ENCODE measurements at places on chromosomes 6 and 20. TPM values are rescaled to one million over a fixed set of nuclear protein-coding genes. Genes with fewer than 3 reads are reported as not detected.

- DNase-seq: no peak
These were observed 1.8 kb downstream of the TUBB1 start for GRCh38 chr20:59020938-59021551.

The SIRPB2 gene
- total RNA-seq: 14.3 TPM

DNA sequence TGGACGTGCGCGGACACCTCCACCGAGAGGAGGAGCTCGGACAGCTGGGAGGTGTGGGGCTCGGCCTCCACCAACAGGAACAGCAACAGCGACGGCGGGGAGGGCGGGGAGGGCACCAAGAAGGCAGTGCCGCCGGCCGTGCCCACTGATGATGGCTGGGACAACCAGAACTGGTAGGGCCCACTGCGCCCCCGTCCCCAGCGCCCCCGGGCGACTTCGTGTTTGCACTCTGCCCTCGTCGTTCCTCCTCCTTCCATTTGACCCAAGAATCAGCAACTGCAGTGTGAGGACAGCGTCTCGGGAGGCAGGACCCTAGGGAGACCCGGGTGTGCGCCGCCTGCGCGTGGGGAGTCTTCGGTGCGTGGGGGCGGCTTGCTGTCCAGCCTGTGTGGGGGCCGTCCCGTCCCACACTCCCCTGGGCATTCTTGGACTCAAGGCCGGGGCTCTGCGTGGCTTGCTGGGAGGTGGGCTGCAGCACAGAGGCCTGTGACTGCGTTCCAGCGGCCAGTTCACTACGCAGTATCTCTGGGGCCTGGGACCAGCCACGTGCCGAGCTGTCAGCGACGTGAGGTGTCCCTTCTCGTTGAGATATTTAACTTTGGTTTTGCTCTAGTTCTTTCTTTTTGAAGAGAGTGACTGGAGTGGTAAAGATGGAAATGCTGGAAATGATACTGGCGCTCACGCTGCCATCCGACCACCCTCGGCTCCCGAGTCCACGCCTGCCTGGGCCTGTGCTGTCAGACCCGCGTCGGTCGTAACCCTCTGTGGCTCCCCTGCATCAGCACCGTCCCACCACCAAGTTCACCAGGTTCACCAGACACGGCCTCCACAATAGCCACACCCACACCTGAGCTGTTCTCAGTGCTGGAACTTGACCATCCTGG lies 5.0 kb upstream of the COL20A1 start:
- DNase-seq: no peak

- no peak for DNase-seq
These were observed 53.8 kb upstream of the MTRF1L start for GRCh38 chr6:153056308-153056707.

GRCh38 chr6:44073612-44074438 lies 53.4 kb downstream of the MRPL14 start:
- DNase-seq: no peak

The ADRM1 gene
- 73.4 TPM for total RNA-seq

The SLA2 gene
- 1.9 TPM for total RNA-seq

The RCAN2 gene
- total RNA-seq: 11.7 TPM

DNA sequence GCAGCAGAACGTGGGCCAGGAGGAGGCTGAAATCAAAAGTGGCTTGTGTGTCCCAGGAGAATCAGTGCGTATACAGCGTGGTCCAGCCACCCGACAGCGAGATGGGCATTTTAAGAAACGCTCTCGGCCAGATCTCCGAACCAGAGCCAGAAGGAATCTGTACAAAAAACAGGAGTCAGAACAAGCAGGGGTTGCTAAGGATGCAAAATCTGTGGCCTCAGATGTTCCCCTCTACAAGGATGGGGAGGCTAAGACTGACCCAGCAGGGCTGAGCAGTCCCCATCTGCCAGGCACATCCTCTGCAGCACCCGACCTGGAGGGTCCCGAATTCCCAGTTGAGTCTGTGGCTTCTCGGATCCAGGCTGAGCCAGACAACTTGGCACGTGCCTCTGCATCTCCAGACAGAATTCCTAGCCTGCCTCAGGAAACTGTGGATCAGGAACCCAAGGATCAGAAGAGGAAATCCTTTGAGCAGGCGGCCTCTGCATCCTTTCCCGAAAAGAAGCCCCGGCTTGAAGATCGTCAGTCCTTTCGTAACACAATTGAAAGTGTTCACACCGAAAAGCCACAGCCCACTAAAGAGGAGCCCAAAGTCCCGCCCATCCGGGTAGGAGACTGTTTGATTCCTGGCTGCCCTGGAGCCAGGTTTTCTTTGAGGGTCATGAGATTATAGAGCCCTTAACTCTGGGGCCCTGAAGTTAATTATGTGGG lies 75.3 kb downstream of the ASXL1 start:
- DNase-seq: no peak

DNA sequence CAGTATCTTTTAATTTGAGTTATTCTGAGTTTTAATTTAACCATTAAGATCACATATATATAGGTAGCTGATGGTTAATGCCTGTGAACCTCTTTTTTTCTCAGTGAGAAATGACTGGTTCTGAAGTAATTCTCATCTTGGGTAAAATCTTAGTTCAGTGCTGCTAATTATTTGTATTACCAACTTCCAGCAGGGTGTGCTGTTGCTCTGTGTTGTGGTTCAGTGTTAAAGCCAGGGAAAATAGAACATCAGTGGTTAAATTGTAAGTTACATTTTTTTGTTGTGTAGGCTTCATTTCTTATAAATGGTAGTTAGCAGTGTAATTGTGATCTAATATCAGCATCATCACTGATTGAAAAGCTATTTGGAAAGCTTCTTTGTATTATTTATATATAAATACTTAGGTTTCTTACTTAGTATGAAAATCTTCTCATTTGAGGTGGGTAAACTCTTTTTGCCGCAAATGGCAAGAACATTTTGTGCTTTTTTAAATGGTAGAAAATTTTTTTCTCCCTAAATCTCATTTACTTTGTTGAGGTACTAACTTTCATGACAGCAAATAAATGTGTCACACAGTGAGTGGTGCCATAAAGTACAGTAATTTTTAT lies 43.7 kb downstream of the CDC5L start:
- no peak for DNase-seq

- peak; percentile 69 for DNase-seq
These were observed 108.2 kb downstream of the NOL4L start for GRCh38 chr20:32476684-32477593.

The FAM184A gene
- total RNA-seq: 15.4 TPM

DNA sequence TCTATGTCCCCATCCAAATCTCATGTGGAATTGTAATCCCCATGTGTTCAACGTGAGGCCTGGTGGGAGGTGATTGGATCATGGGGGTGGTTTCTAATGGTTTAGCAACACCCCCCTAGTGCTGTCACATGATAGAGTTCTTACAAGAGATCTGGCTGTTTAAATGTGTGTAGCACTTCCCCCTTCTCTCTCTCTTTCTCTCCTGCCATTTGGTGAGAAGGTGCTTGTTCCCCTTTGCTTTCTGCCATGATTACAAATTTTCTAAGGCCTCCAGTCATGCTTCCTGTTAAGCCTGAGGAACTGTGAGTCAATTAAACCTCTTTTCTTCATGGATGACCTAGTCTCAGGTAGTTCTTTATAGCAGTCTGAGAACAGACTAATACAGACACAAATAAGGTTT lies 165.4 kb downstream of the OGFRL1 start:
- DNase-seq: no peak

DNA sequence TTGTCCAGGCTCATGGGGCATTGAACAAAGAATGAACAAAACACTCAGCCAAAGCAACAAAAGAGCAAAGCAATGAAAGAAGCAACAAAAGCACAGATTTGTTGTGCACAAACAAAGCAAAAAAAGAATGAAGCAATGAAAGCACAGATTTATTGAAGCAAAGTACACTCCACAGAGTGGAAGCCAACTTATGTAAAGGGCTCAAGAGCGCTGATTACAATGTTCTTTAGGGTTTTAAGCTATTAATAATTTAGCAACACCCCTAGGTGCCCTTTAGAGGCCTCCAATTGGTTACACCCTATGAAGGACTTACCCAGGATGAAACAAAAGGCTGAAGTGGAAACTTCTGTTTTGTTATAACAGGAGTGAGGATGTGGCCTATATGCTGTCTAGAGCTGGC lies 179.2 kb upstream of the PROKR2 start:
- DNase-seq: no peak

All from upper lobe of right lung (tissue), 1 donor.